Fibroblast of gingiva (primary cell): ENCODE measurements at places on chromosomes 7 and 10.

DNA sequence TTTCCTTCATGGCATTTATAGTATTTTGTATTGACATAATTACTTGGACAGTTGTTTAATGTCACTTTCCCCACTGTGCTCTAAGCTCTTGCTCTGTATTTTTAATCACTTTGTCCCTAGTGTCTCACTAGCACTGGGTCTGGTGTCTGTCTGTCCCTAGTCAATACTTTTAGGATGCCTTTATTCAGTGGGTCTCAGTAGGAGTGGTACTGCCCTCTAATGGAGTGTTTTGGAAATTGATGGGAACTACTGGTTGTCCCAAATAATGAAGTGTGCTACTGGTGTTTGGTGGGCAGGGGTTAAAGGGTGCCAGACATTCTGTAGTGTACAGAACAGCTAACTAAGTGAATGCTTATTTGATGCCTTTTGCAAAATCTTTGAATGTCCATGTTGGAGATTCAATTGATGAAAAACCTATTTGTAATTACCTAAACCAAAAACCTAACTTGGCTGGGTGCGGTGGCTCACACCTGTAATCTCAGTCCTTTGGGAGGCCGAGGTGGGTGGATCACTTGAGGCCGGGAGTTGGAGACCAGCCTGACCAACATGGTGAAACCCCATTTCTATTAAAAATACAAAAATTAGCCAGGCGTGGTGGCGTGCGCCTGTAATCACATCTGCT, 33.3 kb downstream of the CDK14 start:
- DNase-seq: peak; percentile 52

DNA sequence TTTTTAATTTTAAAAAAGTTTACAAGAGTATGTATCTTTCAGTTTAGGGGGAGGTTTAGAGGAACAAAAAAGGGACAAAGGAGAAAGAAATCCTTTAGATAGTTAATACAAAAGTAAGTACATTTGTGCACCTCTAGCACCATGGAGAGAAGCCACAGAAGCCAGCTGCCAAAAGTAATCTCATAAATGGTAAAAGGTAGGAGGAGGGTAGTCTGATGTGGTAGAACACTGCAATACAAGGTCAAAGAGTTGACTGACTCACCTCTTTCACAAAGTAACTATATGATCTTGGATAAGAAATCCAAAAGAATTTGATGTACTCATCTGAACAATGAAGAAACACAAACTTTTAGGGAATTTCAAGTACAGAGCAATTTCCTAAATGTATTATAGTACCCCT, 68.1 kb downstream of the CNOT4 start:
- DNase-seq: no peak

- peak; percentile 48 for DNase-seq
Observed at GRCh38 chr7:67484244-67484751, 487.7 kb downstream of the TYW1 start.

DNA sequence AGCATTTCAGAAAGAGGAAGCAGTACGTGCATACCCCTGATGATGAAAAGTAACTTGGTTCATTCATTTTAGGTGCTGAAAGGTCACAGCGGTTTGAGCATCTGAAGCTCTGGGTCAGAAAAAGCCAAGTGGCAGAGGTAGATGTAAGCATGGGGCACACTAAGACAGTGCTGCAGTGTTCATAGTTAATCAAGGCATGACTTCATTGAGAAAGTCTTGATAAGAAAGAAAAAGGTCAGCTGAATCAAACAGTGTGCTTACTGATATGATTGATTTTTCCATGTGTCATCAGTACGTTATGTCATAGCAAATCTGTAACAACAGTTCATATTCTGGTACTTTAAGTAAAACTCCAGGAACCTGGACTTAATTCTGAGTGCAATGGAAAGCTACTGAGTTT, 107.7 kb upstream of the PCLO start:
- no peak for DNase-seq

GRCh38 chr10:85098835-85099521, 770.6 kb downstream of the CCSER2 start:
- DNase-seq: no peak

DNA sequence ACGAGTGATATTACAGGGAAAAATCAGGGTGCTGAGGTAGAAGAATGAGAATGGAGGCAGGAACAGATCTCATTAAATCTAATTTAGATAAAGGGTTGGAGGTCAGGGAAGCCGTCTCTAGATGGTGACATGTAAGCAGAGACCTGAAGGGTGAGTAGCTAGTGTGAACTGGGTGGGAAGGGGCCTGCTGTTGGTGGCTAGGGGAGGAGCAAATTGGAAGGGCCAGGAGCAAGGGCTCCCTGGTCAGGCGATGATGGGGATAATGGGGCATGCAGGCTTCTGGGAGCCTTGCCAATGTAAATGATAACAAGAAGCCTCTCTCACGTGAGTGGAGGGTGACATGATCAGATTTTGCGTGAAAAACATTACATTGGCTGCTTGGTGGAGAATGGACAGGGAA, 76.3 kb downstream of the WDFY4 start:
- no peak for DNase-seq

GRCh38 chr7:26853788-26854393, 10.5 kb downstream of the SKAP2 start:
- peak; percentile 35 for DNase-seq

DNA sequence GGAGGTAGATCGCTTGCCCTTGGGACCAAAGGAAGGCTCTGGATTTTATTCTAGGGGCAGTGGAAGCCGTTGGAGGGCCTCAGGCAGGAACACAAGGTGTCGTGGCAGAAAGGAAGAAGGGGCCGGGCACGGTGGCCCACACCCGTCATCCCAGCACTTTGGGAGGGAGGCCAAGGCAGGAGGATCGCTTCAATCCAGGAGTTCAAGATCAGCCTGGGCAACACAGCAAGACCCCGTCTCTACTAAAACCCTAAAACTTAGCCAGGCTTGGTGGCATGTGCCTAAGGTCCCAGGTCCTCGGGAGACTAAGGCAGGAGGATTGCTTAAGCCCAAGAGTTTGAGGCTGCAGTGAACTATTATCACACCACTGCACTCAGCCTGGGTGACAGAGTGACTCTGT, 5.2 kb upstream of the PDGFA start:
- no peak for DNase-seq

DNA sequence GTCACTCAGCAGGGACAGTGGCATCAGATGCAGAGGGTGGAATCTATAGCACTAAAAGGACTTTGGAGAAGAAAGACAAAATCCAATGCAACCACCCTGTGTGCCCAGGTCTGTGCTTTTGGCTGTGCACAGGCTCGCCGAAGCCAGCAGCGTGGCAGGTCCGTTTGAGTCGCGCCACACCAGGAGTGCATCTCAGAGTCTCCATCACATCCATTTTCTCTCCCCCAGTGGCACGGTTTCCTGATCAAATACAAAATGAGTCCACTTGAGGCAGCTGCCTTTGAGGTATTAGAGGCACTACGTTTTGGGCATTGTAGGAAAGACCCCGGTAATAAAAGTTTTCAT, 23.4 kb upstream of the PROSER2 start:
- DNase-seq: no peak

GRCh38 chr10:77841711-77842375, 84.7 kb downstream of the DLG5 start:
- DNase-seq: no peak

DNA sequence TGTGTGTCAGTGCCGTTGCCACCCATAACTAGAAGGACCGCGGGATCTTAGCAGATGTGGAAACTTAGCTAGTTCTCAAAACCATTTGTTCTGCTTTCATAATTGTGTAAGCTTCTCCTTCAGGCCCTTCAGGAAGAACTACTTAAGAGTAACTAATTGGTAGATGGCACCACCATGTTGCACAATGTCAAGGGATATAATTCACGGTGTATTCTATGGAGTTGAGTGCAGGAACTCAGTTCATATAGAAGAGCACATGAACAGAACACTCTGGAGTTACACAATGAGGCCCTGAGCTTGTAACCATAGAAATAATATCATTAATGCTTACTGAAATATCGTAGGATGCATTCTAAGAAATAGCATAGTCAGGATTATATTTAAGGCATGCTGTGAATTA, 126.5 kb upstream of the GAD2 start:
- no peak for DNase-seq

DNA sequence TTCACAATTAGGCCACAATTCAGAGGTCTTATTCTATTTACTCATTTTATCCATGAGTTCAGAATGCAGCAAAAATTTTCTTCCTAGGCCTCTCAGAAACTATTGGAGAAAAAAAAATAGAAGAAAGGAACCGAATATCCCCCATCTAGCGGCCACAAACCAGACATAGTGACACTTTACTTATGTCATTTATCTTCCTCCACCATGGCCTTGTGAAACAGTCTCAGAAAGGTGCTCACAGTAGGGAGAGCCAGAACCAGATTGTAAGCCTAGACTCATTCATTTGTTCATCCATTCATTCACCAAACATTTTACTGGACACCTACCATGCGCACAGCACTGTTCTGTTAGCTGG, 16.0 kb downstream of the CREB3L2 start:
- DNase-seq: no peak

GRCh38 chr10:35306852-35307251, 29.5 kb upstream of the CCNY start:
- DNase-seq: no peak

GRCh38 chr7:148540041-148540738, 50.4 kb upstream of the C7orf33 start:
- peak; percentile 43 for DNase-seq

GRCh38 chr7:1890289-1891235, 220.5 kb downstream of the ELFN1 start:
- no peak for DNase-seq

- DNase-seq: no peak
Observed at GRCh38 chr7:85292908-85293576, 106.2 kb upstream of the SEMA3D start.

- DNase-seq: no peak
Observed at GRCh38 chr7:31151849-31152248, 99.7 kb downstream of the ADCYAP1R1 start.

- peak; percentile 32 for DNase-seq
Observed at GRCh38 chr10:115092555-115093285, 445 bp upstream of the ATRNL1 start.

DNA sequence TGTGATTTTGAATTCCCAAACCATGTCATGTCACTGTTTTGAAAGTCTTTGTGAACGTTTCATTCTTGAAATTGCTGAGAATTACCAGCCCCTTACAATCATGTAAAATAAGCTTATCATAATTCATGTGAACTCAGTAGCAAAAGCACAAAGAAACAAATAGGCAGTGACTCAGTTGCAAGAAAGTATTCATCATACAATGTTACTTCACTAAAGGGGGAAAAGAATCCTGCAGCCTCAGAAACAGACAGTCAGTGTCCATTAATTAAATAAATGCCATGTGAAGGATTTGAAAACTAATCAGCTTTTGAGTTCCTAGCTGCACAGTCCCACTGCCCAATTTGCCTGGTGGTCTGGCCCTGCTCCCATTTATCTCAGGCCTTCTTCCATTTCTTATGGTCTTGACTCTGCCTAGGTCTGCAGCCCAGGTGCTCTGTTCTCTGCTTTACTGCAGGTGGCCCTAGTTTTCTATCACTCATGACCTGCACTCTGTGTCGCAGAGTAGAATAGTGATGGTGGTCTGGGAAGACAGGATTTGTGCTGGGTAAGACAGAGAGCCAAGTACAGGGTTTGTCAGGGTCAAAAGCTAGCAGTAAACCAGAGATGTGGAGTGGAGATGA, 99.7 kb downstream of the PLCE1 start:
- no peak for DNase-seq

DNA sequence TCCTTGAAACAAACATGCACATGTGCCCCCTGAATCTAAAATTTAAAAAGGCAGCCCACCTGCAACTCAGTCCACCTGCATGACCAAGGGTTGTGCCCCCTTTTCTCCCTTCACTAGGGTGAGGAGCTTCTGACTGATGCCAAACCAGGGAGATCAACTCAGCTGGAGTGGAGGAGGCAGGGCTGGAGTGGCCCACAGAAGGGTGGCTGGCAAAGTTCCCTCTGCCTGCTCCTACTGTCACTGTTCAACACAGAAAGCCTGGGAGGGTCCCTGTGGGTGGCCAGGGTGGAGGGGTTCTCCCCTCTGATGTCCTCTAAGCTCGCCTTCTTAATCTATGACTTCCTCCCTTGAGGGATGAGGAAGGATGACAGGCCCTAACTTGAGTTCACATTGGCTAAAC, 55.7 kb upstream of the ANTXRL start:
- no peak for DNase-seq

- no peak for DNase-seq
Observed at GRCh38 chr7:51543801-51544553, 227.4 kb upstream of the COBL start.

DNA sequence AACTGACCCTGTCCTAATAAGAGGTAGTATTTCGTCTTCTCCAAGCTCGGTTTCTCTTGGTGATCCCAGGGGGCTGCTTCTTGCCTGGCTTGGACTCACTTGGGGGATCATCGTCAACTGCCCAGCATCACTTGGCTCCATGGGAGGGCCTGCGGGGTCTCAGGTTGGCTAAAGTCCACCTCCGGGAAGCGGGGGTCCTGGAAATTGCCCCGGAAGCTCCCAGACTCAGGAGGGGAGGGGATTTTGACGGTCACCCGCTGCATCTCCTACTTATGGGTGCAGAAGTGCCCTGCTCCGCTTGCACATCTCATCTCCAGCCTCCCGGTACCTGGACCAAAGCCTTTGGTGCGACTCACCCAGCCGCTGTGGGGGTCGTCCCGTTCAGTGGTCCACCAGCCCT, 18.7 kb downstream of the KCNK18 start:
- DNase-seq: no peak

GRCh38 chr10:46094931-46095750, 49.1 kb upstream of the MSMB start:
- DNase-seq: no peak

- DNase-seq: no peak
Observed at GRCh38 chr7:84134169-84134568, 60.4 kb downstream of the SEMA3A start.

GRCh38 chr7:11613292-11613930, 218.6 kb downstream of the THSD7A start:
- DNase-seq: no peak
